ENCODE measurements at places on chromosomes 7 and 10.

DNA sequence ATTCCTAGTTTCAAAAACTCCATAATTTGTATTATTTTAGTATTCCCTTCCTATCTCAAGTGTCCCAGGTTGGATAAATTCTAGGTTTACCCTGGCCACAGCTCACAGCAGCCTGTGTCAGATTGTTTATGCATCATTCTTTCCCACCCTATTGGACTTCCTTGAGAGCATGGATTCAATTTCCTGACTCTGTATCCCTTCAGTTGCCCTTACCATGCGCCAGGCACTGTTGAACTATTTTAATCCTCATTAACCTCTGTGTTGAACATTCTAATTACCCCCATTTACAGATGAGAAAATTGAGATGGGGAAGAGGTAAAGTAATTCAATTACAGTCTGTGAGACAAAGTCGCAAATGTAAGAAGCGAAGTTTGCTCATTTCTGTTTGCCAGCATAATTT lies 58.8 kb downstream of the STEAP1B start:
- DNase-seq: no peak

DNA sequence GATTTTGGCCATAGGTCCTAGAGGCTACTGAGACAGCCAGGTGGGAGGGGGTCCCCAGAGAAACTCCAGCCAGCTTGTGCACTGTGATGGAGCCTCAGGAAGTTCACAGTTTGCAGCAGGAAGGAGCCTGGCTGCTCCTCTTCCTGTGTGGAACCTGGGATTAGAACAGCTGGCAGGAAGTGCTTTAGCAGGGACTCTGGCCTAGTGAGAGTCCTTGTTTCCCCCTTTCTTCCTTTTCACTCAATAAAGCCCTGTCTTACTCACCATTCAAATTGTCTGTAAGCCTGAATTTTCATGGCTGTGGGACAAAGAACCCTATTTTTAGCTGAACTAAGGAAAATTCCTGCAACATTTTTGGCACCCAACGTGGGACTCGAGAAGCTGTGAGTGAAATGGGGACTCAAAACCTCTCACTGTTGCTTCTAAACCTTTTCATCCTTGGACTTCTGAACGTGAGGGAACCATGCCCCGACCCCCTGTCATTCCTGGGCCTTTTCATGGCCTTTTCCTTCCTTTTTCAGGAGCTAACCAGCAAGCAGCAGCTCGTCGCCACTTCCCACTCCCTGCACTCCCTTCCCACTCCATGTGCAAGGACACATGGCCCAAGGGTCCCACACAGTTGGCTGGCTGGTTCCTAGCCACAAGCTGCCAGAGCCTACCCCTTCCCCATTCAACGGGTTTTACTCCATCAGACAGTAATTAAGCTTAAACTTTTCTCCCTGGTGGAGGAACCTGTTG lies 32.8 kb upstream of the SORCS3 start:
- no peak for DNase-seq

DNA sequence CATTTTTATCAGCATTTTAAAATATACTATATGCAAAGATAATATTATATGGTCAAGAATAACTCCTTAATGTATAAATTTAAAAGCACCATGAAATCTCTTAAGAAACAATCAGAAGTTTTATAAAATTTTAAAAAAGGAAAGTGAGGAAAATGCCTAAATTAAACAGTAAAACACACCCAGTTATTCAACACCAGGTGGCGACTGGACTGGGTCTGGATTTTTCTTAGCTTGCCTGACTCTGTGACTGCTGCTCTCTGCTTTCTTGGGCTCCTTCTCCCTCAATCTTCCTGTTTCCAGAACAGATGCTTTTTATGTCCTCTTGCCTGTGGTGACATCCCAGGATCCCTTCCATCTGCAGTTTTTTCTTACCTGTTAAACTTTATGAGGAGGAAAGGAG lies 200.3 kb downstream of the BICC1 start:
- DNase-seq: no peak

DNA sequence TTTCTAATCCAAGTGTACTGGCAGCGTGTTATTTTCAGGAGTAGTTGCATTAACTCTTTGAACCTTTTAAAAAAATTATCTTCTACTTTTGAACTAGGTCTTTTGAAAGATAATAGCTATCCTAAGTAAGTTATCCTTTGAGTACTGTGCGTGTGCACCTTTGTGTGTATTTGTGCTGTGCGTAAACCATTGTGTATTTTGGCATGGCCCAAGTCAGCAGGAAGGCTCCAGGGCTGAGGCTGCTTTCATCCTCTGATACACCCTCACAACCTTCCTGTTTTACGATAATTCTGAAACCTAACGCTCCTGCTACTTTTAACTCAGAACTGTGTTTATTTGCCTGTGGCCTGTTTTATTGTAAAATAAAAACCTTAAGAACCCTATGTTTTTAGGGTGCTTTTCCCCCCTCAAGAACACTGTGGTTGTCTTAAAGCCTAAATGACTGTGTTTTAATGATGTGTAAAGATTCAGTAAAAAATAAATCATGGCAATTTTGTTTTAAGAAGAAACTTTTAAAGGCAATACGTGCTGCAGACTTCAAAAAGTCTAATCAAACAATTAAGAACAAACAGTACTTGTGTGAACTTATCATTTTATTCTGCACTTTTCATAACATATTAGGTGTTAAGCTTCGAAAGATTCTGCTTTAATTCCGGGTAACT lies 57.5 kb downstream of the HDAC9 start:
- no peak for DNase-seq

GRCh38 chr7:117767951-117768350 lies 105.3 kb downstream of the CTTNBP2 start:
- no peak for DNase-seq

GRCh38 chr7:68866200-68866570 lies 732.1 kb upstream of the AUTS2 start:
- no peak for DNase-seq

- no peak for DNase-seq
Measured at GRCh38 chr10:30756151-30756550, 126.6 kb upstream of the LYZL2 start.

DNA sequence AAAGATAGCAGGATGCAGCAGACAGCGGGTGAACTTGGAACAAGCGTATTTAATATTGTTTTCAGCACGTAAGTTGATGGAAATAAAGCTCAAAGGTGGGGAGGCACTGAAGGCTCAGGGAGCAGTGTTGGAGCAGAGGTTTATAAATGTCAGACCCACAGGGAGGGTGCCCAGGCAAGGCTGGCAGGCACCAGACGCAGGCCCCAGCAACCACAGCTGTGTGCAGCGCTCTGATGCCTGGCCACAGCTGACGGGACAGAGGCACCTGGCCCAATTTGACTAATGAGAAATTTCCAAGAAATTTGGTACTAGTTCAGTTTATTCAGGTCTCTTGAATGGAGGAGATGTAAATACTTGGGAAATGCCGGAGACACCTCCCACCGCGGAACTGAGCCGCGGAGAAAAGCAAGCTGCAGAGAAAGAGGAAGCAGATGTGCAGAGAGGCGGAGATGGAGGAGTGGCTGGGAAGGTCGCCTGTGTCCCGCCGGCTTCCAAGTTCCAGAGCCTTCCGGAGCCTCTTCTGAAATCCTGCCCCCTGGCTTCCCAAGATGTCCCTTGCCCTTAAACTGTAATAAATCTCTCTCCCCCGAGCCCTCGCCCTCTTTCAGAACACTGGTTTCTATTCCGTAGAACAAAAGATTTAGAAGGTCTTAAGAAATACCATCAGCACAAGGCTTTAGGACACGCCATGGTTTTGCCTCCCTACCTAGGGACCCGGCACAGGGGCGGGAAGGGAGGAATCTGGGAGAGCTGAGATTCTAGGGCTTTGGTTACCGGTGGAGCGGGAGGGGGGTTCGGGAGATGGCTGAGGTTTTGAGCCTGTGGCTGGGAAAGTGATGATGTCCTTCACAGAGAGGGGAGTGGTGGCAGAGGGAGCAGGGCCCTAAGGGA lies 38.4 kb upstream of the PLXNA4 start:
- no peak for DNase-seq

- no peak for DNase-seq
Measured at GRCh38 chr7:30750683-30751650, 968 bp upstream of the INMT start.

GRCh38 chr10:83848677-83849076 lies 290.6 kb upstream of the GHITM start:
- no peak for DNase-seq

GRCh38 chr7:83457022-83457892 lies 191.7 kb downstream of the SEMA3E start:
- no peak for DNase-seq

DNA sequence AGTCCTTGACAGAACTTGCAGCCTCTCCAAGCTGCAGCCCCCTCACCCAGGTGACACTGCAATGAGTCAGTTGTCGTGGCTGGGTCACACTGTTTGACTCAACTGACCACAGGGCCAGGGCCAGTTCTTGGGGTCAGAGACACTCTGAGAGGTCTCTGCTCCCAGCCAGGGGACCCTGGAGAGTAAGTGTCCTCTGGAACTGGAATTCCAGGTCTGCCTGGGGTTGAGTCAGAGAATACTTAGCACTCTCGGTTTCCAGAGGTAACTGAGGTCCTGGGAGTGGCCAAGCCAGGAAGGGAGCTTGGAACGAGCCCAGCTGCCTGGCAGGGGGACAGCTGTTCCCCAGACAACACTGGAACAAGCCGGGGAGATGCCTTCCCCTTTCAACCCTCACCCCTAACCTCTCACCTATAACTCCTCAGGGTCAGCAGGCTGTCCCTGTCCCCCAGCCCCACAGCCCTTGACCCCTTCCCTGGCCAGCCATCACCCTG lies 2.2 kb upstream of the MYL10 start:
- no peak for DNase-seq

GRCh38 chr7:138880881-138881578 lies 83.0 kb upstream of the ATP6V0A4 start:
- no peak for DNase-seq

GRCh38 chr7:148382596-148382995 lies 208.0 kb upstream of the C7orf33 start:
- no peak for DNase-seq

DNA sequence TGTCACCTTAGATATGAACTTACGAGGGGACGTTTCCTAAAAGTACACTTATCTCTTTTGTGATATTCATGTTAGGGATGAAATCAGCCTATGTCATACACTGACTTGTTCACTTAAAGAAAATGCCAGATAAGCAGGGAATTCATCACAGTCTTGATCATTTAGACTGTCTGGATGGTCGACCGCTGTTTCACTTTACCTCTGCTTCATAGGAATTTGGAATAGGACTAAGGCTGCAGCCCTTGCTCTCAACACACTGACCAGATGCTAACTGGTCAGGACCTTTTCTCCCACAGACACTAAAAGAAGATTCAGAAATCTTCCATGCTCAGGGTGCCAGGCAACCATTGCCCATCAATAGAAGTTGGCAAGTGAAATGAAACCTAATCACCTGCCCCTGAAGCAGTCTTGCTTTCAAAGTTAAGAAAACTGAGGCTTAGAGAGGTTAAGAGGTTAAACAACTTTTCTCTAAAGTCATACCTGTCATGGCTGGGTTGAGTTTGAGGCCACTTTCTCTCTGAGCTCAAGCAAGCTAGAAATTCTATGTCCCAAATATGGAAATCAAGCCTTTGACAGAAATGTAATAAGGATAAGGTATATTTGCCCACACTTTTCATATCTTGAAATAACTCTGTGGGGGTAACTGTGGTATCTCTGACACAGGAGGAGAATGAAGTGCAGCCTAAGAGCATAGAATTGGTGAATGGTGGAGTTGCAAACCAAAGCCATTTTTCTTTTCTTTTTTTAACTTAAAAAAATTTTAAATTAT lies 77.1 kb downstream of the MAP3K8 start:
- DNase-seq: no peak

DNA sequence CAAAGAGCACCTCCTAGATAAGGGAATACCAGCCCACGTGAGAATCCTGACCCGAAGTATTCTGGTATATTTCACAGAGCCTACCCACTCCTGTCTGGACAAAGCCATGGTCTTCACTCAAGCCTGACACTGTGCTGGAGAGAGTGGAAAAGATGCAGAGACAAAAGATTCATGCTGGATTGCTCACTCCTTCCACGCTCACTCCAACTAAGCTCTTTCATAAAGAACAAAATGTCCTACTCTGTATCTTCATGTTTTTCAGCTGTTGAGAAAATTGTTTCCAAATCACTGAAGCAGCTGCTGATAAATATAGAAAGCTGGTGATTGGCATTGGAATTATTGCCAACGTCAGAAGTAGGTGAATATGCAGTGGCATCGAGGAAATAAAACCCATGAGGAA lies 106.0 kb downstream of the ABLIM1 start:
- no peak for DNase-seq

DNA sequence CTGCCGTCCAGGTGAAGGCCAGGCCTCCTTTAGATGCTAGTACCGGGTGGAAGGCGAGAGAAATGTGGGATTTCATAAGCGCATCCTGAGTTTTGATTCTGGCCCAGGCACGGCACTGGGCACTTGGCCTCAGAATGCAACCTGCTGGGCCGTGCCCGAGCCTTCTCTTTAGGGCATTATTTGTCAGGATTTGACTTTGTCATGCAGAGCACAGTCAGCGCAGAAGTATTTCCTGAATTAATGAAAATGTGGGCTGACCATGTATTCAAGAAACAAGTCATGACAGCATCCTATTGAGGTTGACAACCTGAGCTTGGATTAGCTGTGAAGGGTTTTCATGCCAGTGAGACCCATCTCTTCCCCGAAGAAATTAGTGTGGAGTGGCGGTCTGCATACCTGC lies 34.4 kb downstream of the RCC1L start:
- DNase-seq: no peak

- DNase-seq: no peak
Measured at GRCh38 chr7:154698726-154699291, 304.1 kb downstream of the PAXIP1 start.

GRCh38 chr7:26685606-26686005 lies 178.8 kb downstream of the SKAP2 start:
- no peak for DNase-seq

DNA sequence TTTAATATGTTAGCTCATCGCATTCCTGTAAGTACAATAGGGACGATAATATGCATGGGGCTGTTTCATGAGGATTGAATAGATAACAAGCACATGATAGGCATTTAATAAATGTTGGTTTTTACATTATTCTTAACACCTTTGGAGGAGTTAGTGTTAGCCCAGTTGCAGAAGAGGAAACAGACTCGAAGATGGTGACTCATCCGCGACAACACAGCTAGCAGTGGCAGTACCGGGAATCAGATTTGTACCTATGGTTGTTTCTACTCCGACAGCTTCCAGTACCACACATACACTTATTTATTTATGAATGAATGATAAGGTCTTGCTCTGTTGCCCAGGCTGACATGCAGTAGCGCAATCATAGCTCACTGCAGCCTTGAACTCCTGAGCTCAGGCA lies 2.9 kb downstream of the LRMDA start:
- DNase-seq: no peak

GRCh38 chr7:50394315-50394714 lies 55.8 kb downstream of the FIGNL1 start:
- no peak for DNase-seq
